Posterior vena cava (tissue), 2 donors: ENCODE measurements at places on chromosomes 12 and 14.

DNA sequence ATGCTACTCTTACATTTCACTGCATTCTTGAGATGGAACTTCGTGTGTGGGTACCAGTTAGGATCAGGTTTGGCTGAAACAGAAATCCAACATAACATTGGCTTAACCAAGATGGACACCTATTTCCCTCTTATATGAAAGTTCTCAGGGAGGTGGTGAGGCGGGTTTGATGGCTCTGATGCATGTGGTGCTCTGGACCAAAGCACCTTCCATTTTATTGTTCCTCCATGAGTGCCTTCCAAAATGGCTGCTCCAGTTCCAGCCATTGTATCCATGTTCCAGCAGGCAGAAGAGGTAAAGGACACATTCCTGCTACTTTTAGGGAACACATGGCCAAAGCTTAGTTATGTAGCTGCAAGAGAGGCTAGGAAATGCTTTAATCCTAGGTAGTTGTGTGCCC is 29.6 kb downstream of the BRI3BP start:
- no peak for DNase-seq

DNA sequence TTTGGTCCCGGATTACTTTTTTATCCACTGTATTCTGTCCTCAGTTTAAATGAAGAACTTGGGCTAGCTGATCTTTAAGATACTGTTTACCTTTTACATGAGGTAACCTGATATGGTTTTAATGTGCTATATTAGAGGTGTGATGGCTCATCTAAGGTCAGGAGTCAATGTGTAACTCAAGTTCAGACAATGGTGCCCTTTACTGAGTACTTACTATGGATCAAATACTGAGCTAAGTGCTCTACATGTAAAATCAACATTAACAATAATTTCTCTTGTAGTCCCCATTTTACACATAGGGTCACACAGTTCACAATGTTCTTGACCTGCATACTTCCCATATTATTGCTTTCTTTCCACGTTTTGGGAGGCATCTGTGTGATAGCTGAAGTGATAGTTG is 79.2 kb downstream of the CEP83 start:
- DNase-seq, result no peak

DNA sequence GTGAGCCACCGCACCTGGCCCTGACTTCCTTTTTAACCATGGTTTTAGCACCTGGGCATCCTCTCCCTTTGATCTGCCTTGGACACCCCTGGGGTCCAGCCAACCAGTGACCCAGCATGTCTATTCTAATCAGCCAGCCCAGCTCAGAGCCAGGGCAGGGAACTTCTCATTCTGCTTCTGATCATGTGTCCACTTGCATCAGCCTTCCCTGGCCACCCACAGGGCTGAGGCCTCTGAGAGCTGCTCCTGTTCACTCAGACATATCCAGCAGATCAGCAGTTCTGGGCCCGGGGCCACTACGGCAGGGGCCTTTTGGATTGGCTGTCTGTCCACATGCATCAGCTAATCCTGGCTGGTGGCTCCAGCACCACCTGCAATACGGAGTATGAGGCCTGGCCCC is 117.9 kb upstream of the MAP1LC3B2 start:
- no peak for DNase-seq

- DNase-seq, result no peak
These were observed 72.1 kb downstream of the PRIMA1 start for GRCh38 chr14:93716002-93716745.

DNA sequence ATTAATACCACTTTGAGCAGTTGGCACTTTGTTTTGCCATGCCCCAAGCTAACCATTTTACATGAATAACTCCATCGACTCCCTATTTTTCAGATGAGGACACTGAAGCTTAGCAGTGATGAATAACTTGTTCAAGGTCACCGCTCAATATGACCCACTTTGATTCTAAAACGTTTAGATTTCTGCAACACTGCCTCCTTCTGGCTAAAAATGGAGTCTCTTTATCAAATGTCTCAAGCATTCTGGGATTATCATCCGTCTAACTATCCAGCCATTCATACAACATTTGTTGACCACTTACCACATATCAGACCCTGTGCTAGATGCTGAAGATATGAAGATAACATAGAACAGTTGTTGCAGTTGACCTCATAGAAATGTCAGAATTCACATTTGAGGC is 298.0 kb downstream of the PPFIA2 start:
- DNase-seq, result no peak

DNA sequence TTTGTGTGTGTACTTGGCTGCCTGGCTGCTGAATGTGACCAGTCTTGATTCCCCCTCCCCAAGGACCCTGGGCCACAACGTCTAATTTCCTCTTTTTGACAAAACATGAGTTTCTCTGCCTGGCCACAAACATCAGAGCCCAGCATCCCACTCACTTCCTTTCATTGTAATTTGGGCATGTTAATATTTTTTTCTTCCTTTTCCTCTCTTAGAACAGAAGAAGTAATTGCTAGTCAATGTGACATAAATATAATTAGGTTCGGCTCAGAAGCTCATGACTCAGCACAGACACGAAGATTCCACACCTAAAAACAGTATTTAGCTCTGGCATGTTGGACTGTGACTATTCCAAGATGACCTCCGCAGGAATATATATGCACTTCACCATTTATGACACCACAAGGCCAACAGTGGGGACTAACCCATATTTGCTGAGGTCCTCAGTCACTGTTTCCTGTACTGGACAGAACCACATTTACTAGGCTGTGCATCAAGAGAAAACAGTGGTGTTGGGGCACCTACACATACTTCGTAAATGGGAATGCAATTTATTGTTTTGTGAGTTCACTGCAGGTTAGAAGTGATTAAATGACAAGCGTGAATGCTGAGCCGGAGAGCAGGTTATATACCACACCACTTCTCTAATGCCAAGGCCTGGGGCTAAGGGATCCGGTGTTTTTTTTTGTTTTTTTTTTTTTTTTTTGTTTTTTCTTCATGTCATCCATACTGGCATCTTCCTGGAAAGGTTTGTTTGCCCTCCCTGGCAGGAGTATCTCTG is 4.2 kb downstream of the GSG1 start:
- no peak for DNase-seq

- DNase-seq, result no peak
These were observed 153.1 kb upstream of the FOXG1 start for GRCh38 chr14:28613532-28613931.

GRCh38 chr12:20004952-20005351 is 363.4 kb upstream of the PDE3A start:
- DNase-seq, result no peak

DNA sequence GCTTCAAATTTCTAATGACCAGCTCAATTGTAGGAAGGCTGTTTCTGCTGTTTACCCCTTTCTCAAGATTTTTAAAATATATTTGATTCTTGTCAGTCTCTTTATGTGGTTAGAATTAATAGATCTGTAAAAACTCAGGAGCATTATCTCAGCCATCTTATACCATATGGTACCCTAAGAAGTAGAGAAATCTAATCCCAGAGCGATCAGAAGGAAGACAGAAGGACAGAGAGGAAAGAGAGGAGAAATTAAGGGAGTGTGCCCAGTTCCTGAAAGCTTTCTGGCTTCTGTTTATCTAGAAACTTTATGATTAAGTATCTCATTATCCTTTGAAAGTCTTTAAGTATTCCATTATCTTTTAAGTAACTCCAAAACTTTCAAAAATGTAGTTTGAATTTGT is 152.1 kb upstream of the NAV3 start:
- no peak for DNase-seq

DNA sequence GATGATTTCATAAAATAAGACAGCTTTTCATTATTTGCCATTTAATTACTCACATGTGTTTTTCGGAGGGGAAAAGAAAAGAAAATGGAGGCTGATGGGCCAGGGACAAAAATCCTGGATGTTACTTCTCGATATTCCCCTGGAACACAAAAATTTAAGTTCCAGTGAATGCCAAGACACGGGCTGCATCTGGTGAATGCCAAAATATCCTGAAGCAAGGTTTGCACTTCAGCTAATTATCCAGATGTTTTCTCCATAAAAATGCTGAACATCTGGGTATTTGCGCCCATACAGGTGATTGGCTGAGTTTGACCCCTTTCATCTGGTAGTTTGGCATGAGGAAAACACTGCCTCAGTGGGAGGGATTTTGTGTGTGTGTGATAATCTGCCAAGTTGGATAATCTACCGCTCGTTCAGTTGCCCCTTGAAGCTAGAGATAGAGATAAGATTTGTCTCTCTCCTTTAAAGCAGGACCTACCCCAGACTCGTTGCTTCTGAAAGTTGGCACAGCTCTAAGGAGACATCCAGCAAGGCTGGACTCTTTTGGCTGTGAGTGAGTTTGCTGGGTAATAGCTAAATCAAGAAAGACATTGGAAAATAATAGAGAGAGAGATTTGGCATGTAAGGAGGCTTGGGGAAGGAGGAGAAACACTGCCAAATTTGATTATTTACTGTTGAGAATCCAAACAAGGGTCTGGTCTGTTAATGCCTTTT is 390.0 kb downstream of the EGLN3 start:
- no peak for DNase-seq

DNA sequence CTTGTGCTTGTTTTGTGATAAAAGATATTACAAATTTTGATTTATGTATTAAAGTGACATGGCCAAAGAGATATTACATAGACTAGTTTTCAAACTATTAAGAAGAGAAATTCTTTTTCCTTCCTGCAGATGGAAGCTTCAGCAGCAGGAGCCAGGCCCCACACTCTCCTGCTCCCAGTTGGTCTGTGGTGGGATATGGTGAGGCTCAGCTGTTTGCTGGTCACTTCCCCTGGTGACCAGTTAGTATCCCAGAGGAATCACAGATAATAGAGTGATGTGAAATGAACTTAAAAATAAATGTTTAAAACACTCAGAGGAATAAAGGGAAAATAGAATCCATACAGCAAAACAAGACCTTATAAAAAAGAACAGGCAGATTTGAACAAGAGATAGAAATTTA is 154.7 kb downstream of the KTN1 start:
- DNase-seq, result no peak

DNA sequence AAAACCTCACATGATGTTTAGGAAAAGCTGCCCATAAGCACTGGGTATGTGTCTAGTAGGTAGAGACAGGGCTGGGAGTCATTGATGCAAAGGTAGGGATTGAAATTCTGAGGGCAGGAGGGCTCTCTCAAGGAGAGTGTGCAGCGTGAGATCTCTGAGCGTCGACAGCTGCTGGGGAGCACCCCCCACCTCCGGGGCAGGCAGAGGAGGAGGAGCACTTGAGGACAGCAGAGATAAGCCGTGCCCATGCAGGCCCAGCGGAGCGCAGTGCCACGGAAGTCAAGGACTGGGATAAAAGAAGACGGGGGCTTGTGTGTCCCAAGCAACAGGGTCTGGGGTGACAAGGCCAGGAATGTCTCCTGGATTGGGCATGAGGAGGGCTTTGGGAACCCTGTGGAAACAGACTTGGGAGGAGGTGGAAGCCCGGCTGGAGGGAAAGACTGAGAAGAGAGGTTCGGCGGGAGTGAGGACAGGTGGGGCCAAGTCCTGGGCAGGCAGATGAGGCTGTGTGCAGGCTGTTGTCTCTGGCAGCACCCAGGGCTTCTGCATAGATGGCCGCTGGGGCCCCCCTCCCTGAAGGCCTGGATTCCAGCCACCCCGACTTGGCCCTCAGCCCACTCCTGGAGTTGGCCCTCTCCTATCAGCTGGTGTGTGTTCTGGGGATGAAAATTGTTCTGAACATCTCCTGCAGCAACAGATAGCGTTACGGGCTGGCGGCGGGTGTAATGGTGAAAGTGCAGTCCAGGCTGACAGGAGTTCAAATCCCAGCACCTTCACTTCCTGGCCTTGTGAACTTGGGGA is 1.9 kb downstream of the CACNA2D4 start:
- DNase-seq, result peak; percentile 82

DNA sequence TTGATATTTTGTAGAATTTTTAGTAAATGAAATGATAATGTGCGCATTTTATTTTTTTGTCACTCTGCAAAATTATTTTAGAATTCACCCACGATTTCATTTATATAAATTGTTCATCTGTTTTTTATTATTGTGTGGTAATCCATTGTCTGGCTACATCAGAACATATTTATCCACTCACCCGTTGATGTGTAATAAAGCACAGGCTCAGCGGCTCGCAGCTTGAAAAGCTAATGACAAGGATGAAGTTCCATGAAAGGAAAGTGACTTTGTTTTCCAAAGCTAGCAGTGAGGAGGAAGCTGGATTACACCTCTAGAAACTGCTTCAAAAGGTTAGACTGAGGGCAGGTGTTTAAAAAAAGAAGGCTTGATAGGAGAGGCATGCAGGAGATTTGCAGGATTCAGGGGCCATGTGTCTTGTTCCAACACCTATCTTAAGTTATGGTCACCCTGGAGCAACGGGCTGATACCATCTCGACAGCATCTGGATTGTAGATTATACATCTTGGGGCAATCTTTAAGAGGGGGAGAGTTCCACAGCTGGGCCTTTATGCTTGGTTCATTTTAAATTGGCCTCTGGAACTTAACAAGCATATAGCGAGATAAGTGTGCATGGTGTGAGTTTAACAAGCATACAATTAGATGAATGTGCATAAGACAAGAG is 194.1 kb downstream of the TMTC3 start:
- DNase-seq, result no peak

DNA sequence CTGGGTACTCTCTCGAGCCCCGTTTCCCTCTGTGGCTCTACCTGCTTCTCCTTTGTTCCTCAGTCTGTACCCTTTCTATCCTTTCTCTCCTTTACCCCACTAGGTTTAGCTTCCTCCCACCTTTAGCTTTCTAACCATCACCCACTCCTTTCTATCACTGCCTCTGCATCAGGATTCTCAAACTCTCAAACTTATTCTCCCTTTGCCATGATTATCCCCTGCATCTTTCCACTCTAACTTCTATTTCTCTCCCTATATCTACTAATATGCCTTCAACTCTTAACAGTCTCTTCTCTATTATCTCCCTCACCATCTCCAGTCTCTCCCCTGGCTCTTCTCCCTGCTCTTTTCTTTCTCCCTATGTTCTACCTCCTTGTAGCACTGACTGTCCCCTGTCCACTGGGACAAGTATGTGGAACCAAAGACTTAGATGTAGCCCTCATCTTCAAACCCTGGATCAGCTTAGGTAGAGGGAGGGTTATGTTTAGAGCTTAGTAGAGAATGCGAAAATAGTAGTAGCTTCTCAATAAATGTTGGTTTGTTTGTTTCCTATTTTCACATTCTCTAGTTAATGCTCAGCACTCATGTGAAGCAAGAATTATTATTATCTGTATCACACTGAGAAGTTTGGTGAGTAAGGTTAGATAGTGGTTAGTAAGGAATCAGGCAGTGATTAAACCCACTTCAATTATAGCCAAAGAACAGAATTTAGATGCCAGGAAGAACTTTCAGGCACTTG is 3.4 kb downstream of the GDF11 start:
- DNase-seq, result no peak

DNA sequence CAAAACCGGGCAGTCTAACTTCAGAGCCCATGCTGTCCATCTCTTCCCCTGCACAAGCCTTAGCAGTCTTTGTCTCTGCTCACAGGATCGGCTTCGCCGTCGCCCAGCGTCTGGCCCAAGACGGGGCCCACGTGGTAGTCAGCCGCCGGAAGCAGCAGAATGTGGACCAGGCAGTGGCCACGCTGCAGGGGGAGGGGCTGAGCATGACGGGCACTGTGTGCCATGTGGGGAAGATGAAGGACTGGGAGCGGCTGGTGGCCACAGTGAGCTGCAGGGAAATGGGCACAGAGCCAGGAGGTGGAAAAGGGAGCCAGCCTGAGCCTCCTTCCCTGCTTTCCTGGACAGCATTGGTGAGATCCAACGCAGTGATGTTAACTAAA is 14.2 kb upstream of the CARMIL3 start:
- DNase-seq, result no peak

- DNase-seq, result no peak
These were observed 280.4 kb upstream of the GARIN6 start for GRCh38 chr12:99367181-99367580.

GRCh38 chr14:95831468-95831867 is 45.2 kb upstream of the TUNAR start:
- DNase-seq, result no peak
